ENCODE measurements at places on chromosomes 1 and 21.

DNA sequence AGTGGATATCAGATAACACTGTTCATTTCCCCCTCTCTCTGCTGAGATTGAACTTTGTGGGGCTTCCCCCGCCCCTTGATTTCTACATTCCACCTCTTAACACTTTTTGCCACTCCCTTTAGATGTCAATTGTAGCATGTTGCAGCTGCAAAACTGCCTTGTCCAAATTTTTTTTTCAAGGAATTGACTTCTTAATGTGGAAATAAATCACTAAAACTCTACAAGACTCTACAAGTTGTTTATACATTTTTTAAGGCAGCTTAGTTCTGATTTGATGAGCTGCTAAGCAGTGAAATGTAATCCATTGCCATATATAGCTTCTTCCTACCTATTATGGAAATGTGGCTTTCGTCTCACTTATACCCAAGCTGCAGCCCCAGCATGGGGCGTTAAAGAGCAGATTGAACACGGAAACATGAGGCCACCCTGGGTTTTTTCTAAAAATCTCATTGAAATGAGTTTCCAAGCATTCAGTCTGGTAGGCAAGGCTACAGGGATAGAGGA lies 132.2 kb downstream of the SYT2 start:
- no peak for DNase-seq

DNA sequence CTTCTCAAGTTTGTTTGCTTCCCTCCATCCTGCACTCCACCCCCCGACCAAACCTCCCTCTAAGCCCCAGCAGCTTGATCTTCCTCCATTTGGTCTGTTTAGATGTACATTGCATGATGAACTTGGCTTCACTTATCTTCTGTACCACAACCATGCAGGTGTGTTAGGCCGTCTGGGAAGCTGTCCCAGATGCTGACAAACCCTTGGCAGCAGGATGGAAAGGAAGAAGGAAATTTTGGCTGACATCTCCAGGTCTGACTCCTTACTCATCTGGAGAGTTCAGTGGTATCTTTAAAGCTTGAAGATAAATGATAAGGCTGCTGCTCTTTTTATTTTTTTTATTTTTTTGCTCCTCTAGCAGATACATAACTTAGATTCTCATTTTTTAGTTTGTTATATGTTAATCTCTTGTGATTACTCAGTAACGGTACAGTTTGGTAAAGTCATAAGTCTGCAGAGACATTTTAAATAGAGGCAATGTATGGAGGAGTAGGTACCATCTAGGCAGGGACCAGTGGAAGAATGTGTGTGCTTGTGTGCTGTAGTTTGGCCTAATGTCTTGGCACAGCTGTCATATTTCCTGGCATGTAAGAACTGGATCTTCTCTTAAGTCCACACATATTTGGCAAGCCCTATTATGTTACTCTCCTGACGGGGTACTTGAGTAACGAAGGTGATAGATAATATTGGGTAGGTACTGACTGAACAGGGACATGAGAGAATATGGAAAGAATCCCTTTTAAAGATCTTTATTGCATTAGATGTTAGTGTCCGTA lies 79.7 kb downstream of the CACHD1 start:
- DNase-seq = no peak

DNA sequence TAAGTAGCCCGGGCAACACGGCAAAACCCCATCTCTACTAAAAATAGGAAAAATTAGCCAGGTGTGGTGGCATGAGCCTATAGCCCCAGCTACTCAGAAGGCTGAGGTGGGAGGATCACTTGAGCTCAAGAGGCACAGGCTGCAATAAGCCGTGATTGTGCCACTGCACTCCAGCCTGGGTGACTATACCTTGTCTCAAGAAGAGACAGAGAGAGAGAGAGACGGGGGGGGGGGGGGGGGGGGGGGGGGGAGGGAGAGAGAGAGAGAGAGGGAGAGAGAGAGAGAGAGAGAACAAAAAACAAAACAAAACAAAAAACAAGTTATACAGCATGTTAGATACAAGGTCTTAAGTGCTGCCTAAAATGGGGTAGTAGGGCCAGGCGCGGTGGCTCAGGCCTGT lies 77.8 kb upstream of the ZNF281 start:
- DNase-seq = no peak

DNA sequence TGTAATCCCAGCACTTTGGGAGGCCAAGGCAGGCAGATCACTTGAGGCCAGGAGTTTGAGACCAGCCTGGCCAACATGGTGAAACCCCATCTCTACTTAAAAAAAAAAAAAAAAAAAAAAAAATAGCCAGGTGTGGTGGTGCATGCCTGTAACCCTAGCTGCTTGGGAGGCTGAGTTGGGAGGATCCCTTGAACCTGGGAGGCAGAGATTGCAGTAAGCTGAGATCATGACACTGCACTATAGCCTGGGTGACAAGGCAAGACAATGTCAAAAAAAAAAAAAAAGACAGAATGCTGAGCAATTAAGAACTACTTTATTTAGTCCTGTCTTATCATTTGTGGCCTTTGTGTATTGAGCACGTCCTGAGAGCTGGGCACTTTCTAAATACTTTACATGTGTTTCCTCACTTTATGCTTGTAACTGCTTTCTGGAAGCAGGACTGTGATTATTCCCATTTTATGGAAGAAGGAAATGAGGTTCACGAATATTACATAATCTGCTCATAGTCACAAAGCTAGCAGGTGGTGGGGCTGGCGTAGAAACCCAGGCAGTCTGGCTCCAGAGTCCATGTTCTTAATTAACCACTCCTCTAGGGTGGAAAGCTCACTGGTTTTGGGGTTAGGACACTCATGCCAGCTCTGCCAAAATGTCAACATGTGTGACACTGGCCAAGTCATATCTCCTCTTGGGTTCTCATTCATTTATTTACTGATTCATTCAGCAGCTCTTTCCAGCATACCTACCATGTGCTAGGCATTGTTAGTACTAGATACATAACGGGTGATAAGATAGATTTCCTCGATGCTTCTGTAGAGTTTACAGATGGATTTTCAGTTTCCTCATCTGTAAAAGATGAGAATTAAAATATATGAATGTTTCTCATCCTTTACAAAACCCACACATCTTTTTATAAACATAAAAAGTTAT lies 57.7 kb downstream of the DDR2 start:
- DNase-seq = no peak

DNA sequence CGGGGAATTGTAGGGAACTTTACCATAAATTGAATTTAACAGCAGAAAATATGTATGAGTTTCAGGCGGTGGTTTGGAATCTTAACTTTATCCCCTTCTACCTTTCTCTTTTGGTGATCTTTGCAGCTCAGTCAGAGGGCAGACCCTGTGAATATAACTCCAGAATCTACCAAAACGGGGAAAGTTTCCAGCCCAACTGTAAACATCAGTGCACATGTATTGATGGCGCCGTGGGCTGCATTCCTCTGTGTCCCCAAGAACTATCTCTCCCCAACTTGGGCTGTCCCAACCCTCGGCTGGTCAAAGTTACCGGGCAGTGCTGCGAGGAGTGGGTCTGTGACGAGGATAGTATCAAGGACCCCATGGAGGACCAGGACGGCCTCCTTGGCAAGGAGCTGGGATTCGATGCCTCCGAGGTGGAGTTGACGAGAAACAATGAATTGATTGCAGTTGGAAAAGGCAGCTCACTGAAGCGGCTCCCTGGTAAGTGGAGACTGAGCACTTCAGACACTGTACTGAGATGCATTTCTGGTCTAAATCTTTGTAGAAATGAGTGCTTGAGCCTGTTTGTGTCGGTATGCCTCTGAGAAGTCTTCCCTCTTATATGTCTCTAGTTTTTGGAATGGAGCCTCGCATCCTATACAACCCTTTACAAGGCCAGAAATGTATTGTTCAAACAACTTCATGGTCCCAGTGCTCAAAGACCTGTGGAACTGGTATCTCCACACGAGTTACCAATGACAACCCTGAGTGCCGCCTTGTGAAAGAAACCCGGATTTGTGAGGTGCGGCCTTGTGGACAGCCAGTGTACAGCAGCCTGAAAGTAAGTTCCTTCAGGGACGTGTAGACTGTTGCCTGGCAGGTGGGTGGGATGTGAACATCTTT lies 1.5 kb downstream of the CCN1 start:
- DNase-seq = no peak

DNA sequence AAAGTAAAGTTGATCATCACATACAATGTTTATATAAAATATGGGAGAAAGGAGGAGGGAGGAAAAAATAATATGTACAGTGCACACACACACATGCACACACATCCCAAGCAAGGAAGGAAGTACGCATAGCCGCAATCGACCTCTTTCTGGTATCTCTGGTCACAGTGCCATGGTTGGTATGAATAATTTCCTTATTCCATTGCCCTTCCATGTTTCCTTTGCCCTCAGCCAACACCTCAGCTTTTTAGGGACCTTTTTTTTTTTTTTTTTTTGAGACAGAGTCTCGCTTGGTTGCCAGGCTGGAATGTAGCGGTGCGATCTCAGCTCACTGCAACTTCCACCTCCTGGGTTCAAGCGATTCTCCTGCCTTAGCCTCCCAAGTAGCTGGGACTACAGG lies 20.6 kb downstream of the CITED4 start:
- no peak for DNase-seq

GRCh38 chr1:163170975-163171676 lies 31.6 kb downstream of the RGS5 start:
- DNase-seq = no peak

GRCh38 chr1:206554211-206554610 lies 46.9 kb downstream of the RASSF5 start:
- DNase-seq = no peak

GRCh38 chr1:22249928-22250680 lies 107.2 kb upstream of the WNT4 start:
- DNase-seq = no peak

DNA sequence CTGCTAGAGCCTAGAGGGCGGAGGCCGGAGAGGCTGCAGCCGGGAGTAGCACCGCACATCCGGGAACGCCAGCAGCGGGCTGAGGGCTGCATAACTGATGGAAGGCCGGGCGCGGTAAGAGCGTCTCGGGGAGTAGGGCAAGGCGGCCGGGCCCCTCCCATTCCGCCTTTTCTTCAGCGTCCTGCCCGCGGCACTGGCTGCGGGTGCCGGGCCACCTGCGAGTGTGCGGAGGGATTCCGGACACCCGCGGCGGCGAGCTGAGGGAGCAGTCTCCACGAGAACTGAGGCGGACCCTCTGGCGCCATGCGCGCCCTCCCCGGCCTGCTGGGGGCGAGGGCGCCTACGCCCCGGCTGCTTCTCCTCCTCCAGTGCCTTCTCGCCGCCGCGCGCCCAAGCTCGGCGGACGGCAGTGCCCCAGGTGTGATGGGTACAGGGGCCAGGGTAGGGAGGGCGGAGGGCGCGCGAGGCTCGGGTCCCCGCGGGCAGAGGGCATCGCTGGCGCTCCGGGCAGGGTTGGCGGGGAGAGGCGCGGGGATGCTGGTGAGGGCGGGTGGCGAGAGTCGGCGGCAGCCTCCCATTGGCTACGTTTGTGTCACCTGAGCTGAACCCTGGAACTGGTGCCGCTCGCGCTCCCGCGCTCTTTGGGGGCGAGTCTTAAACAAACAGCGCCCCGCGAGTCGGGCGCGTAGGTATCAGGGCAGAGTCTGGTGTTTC lies 334.4 kb downstream of the SRGAP2C start:
- peak; percentile 79 for DNase-seq

DNA sequence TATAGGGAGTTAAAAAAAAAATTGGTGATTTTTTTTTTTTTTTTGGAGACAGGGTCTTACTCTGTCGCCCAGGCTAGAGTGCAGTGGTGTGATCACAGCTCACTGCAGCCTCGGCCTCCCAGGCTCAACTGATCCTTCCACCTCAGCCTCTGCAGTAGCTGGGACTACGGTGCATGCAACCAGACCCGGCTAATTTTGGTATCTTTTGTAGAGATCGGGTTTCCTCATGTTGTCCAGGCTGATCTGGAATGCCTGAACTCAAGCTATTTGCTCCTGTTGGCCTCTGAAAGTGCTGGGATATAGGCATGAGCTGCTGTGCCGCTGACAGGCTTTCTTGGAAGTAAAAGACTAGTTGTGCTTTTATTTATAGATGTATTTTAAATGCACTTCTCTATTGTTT lies 3.0 kb downstream of the CDC42 start:
- no peak for DNase-seq

DNA sequence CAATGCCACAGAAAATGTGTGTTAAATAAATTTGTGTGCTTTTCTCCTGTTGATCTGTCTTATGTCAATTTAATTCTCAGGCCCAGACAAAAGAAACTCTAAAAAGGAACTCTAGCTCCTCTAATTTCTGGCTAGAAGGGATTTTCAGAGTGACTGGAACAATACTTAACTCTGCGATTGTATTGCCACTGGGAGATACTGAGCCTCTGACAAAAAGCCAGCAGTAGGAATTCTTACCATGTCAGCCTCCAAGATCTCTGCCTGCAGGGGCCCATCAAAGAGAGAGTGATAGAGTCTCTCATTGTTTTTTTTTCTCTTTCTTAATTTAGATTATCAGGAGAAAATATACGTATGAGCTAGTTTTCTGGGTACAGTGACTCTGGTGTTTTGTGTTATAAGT lies 1165.7 kb downstream of the BRINP3 start:
- no peak for DNase-seq

GRCh38 chr1:176605176-176605575 lies 142.2 kb downstream of the PAPPA2 start:
- no peak for DNase-seq

- peak; percentile 57 for DNase-seq
These were observed at the start of gene SLC45A3 for GRCh38 chr1:205680073-205680851. TSS of gene SLC45A3 (minus strand) at chr1:205680509. CDS start at chr1:205664656, 15,853 bp downstream.

GRCh38 chr21:43859747-43860214 lies 5.2 kb upstream of the AGPAT3 start:
- no peak for DNase-seq

- DNase-seq = no peak
These were observed 856.6 kb downstream of the PLA2G4A start for GRCh38 chr1:187685333-187685732.

DNA sequence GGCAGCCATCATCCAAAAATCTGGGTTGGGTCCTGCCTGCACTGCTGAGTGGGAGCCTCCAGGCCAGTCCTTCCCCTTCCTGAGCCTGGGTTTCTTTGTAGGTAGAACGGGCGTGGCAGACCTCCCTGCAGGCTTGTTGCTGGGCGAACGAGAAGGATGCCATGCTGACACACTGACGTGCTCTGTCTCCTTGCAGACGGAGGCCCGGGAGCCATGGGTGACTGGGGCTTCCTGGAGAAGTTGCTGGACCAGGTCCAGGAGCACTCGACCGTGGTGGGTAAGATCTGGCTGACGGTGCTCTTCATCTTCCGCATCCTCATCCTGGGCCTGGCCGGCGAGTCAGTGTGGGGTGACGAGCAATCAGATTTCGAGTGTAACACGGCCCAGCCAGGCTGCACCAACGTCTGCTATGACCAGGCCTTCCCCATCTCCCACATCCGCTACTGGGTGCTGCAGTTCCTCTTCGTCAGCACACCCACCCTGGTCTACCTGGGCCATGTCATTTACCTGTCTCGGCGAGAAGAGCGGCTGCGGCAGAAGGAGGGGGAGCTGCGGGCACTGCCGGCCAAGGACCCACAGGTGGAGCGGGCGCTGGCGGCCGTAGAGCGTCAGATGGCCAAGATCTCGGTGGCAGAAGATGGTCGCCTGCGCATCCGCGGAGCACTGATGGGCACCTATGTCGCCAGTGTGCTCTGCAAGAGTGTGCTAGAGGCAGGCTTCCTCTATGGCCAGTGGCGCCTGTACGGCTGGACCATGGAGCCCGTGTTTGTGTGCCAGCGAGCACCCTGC lies 1.4 kb downstream of the GJA4 start:
- no peak for DNase-seq

Measured in stimulated activated CD4-positive, alpha-beta T cell treated with anti-CD3 and anti-CD28 coated beads, Interleukin-2, amount 100 ng/mL, for 24 hours (primary cell).